NCI-H2081 (cell line): ENCODE measurements at places on chromosomes 3 and 15.

- no peak for DNase-seq
Measured at GRCh38 chr15:69414701-69415167, 585 bp downstream of the KIF23 start.

- peak; percentile 75 for DNase-seq
Measured at GRCh38 chr15:78638658-78639314, 2.2 kb downstream of the CHRNB4 start.

GRCh38 chr3:46542344-46542743 is 23.8 kb downstream of the LRRC2 start:
- no peak for DNase-seq

DNA sequence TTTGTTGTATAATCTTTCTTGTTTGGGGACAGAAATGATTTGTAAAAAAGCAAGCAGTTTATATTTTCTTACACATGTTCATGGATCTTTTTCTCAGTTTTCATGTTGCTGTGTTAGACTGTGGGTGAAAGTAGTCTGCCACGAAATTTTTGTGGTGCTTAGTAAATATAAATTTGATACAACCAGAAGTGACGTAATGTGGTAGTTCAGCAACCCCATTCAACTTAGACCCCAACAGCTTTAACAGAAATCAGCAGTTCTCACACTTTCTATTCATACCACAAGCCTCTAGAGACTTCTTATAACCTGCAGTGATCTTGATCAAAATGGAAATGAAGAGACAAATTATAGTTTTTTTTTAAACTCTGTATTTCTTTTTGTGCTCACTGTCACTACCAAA is 120.2 kb upstream of the IGSF10 start:
- DNase-seq: no peak

DNA sequence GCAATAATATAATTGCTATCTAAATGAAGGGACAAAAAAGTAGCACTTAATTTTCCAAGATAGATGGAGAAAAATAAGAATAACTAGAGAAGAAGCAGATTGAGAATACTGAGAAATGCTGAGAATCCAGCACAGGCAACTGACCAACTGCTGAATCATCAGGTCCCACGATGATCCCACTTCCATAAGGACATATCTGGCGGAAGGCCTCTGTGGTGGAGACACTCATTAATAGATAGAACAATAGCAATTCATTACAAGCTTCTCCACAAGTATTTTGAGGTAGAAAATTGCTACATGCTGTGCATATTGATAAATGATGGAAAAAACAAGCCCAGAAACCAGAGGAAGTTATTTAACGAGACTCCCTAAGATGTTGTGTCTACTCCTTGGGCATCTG is 105.9 kb downstream of the DUT start:
- DNase-seq: no peak

DNA sequence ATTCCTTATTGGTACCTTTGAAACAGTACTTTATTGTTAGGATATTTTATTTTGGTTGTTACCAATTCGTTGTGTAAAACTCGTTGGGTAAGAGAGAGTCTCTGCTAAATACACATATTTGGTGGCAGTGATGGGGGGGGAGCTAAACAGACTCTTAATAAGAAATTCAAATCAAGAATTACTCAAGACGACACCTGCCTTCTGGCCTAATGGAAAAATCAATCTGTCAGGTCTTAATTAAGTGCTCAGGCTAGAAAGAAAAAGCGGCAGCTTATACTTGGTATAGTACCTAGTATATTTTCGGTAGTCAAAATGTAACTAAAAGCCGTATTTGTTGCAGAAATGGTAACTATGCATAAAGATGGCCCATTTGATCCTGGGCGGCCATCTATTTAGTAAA is 18.2 kb downstream of the FOXP1 start:
- DNase-seq: no peak

DNA sequence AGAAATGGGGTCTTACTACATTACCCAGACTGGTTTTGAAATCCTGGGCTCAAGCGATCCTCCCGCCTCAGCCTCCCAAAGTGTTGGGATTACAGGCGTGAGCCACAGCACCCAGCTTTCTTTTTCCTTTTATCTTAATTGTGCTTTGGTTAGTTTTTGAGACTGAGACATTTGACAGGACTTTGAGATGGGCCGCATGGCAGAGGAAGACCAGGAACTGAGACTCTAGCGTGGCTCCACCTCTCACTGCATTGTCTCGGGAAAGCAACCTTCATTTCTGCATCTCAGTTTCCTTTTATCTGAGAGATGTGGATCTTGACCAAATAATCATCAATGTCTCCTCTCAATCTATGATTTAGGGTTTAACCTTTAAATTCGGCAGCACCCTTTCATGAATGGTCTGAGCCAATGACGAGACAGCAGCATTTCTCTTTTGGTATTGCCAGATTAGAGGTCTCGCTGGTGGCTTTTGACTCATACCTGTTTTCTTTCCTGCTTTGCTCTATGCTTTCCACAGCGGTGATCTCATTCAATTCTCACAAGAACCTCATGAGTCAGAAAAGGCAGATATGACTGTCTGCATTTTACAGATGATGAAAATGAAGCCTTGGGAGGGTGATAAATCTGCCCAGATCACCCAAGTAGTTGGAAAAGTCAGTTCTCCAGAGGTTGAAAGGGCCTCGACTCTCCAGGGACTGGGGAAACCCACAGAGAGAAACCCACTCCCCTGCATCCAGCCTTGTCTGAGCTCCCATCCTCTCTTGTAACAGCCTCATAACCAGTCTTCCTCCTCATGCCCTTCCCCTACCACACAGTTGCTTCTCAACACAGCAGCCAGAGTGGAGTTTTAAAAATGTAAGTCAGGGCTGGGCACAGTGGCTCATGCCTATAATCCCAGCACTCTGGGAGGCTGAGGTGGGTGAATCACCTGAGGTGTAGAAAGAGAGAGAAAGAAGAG is 84.8 kb upstream of the FOXB1 start:
- DNase-seq: no peak

- DNase-seq: no peak
Measured at GRCh38 chr15:81723701-81724100, 322.1 kb downstream of the MEX3B start.

GRCh38 chr3:42654331-42655201 is 1.1 kb downstream of the ZBTB47 start:
- DNase-seq: peak; percentile 31

DNA sequence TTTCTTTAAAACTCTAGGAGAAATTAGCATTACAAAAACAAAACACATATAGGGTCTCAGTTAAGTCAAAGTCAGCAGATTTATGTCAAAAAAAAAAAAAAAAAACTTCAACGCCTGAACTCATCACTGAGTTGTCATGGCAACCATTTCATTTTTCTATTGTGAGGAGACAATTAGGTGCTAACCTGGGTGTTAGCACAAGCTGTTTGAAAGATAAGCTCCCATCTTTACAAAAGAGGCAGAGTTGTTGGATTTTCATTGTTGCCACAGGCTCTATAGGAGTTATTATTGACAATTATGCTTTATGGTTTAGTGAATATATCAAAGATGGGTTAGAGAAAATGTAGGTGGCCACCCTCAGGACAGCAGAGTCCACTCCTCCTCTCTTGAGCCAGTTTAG is 806.9 kb downstream of the GRM7 start:
- DNase-seq: peak; percentile 44

GRCh38 chr3:164360078-164360578 is 718.2 kb downstream of the SI start:
- DNase-seq: no peak

DNA sequence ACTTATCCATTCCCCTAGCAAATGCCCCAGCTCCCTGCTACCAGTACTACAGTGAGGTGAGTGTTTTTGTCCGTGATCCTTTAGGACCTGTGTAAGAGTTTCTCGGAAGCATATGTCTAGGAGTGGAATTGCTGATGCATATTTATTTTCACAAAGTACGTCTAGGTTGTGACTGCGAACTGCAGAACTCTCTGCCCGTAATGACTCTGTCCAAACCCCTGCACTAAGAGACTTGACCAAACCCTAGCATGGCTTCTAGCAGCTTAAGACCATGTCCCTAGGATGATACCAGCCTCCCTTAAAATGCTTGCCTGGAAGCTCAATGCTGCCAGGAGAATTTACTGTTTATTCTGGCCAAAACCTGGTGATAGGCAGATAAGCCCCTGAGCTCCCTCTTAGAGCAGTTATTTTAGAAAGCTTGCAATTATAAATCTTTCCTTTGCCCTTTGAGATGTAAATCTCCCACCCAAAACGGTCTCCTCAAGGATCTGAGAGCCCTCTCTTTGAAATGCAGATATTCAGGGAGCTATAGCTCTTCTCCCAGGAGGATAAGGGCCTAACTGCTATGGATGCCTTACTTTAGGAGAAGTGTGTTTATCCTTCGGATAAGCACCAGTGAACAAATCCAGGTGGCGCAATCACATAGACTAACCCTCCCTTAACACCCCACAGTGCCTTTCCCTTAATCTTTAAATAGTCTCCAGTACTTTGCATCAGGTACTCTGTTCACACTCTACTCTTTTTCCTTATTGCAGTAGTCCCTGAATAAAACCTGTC is 14.7 kb upstream of the CA12 start:
- no peak for DNase-seq

DNA sequence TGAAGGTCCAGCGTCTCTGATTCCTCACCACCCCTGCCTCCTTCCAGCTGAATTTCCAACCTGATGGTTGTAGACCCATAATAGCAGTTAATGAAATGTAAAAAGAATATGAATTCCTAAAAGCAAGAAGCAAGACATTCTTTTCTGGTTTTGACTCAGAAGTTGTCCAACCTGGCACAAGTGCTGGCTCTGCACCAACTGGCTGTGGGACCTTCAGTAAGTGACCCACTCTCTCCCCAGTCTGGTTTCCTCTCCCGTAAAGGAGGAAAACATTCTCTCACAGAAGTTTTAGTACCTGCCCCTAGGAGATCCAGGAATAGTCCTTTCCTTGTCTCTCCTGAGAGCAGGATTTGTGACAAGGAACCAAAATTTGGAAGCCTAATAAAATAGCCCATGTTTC is 236.9 kb upstream of the TRIM42 start:
- DNase-seq: no peak

DNA sequence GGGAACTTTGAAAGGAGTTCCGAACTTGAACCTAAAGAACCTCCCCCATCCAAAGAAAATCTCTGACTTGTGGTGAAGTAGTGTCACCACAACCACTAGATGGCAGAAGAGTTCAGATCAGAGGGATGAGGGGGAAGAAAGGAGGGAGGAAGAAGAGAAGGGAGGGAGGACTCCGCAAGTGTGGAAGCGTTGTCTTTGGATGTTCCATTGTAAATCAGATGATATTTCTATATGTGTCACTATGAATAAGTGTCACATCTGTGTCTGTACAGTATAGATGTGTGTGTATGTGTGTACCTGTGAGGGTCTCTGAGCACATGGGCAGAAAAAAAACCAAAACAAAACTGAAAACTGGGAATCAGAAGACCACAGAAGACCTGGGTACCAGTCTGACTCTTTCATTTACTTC is 16.9 kb downstream of the SLC24A1 start:
- DNase-seq: peak; percentile 75

DNA sequence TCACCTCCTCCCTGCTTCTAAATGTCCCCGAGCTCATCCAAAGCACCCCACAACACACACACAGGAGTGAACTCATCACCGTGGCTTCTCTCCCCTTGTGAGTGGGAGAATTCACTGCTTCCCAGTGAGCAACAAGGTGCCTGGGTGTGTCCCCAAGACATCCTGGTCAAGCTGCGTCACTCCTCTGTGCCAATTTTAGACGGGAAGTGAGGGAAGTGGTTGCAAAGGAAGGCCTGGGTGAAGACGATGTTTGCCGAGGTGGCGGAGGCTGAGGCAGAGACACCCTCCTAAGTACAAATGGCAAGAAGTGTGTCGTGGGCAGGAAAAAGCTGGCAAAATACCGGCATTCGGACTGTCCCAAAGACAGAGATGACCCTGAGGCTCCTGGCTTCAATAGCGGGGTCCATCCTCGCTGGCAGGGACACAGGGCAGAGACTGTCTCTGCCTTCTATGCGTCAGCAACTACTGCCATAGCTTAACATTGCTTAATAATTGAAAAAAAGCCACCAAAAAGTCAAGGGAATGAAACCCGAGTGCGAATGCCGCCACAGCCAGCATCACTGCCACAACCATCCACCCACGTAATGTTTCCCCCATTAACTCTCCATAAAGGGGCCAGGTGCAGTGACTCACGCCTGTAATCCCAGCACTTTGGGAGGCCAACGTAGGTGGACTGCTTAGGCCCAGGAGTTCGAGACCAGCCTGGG is 72.8 kb downstream of the VGLL4 start:
- DNase-seq: no peak

- no peak for DNase-seq
Measured at GRCh38 chr3:134279466-134279865, 28.8 kb upstream of the RYK start.

DNA sequence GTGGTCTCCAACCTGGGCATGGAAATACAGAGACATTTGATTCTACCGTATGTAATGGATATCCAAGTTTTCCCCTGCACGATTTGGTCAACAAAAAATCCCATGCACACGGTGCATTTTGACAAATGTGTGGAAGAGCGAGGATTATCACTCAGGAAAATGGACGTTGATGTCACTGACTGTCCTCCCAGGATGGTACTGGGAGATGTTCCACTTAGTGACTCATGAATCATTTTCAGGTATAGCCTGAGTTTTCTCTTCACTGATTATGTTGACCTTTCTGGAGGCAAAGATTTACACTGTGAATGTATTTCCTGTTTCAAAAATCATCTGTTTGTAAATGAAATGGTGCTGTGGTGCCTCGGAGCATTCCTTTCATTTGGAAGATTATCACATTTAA is 596.7 kb upstream of the ADAMTS9 start:
- no peak for DNase-seq

DNA sequence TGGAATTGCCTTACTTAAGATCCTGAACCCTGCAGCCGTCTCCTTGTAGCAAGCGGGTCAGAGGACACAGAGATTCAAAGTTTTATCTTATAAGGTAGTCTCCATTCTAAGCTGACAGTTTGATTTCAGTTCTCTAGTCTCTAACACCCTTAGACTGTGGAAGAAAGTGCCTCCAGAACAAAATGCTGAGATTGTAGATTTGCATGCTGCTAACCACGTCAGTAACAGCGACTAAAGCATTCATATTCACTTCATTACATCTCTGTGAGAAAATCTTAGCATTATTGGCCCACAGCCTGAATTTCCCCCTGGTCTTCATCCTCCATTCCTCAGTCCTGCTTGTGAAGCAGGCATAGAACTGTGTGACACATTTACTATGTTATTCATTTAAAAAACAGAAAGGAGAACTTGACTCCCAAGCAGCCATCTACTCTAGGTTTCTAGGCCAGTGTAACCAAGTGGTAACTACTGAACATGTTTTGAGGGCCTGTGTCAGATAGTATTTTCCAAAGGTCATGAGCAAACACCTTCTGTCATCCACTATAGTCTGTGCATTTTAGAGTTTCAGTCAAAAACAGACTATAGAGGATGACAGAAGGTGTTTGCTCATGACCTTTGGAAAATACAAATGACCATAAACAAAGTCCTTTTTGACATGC is 27.4 kb downstream of the ARIH2 start:
- DNase-seq: no peak

GRCh38 chr3:121803771-121804320 is 31.0 kb downstream of the IQCB1 start:
- no peak for DNase-seq

DNA sequence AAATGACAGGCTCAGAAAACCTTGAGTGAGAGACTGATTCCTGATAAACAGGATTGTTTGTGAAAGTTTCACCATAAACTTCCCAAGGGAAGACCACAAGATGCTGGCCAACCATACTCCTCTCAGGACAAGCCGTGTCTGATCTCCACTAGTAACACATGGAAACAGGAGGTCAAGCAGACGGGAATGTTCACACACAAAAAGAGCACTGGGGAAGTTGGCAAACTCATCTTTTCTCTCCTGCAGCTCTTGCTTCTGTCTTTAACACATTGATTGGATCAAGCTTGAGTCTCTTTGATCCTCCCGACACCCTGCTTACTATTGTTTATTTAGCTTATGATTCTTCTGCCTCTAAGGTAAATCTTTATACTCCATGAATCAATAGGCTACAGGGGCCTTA is 713.5 kb downstream of the PDCD6IP start:
- no peak for DNase-seq
